ENCODE measurements at places on chromosomes 1 and 21.

DNA sequence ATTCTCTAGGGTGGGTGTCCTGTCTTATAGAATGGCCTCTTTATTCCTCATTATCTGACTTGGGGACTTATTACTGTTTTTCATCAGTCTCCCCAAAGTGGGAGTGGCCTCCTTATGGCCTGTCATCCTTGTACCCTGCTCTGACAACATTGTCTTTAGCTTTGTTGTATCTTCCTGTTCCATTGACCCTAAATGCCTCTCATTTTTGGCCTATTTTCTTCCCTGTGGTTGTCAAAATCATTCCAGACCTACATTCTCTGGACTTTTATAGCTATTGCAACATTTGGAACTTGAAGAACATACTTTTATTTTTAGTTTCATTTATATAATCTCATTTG is 9.7 kb downstream of the SFT2D2 start:
- no peak for DNase-seq

- no peak for DNase-seq
These were observed 771 bp downstream of the PACC1 start for GRCh38 chr1:212413902-212414327.

GRCh38 chr1:39832294-39832693 is 43.6 kb upstream of the BMP8B start:
- no peak for DNase-seq

DNA sequence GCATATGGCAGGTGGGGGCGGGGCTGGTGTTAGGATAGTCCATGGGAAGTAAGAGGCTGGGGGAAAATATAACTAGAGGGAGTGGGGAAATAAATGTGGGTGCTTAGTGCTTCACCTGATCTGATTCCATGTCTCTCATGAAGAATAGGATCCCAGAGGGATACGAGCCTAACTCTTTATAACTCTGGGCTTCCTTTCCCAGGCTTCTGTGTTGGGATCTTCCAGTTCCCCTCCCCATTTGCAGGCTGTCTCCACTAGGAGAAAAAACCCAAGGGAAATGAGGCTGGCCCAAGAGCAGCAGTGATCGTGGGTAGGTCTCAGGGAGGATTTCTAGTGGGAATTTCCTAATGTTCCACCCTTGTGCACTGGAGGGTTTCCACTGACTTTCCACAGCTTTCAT is 1.6 kb downstream of the KCNJ9 start:
- no peak for DNase-seq

DNA sequence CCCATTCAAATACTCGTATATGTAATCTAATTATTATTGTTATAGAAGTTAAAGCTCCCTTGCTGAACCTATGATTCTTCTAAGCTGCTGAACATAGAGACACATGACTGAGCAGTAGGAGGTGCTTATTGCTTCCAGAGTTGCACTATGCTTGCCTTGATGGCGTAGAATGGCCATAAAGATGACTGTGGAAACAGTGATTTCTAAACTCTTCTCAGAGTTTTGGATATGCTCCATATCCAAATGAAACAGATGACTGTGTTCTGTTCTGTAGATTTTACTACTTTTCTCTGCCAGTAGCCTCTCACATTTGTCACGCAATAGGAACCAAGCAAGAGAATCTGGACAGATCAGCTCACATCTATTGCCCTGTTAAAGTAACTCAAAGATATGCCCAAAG is 88.1 kb upstream of the CACYBP start:
- DNase-seq = no peak

GRCh38 chr1:52266507-52266906 is 99.5 kb downstream of the CC2D1B start:
- no peak for DNase-seq

DNA sequence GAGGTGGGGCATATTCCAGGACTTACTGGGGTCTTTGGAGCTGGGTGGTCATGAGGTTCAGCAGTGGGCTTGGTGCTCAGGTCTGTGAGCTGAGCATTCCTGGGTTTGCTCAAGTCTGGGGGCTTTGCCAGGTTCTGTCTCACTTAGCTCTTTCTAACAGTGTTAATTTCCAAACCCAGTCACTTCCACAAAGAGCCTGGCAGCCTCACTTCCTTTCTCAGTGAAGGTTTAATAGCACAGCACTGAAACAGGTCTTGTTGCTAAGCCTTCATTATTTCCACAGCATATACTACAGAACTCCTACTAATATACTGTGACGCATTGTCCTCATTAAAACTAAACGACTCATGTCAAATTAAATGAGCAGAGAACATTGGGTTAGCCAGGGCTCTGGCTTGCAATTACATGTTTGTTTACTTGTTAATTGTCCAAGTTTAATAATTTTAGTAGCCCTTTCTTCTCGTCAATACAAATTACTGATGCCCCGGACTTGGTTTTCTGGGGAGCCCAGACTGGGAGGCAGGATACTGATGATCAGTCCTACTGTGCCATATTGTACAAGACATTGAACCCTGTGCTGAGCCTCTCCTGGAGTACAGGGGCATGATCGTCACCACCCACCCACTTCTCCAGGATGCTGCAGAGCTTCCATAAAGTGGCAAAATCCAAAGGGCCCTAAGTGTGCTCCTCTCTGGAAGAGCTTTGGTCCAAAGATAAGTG is 170.7 kb downstream of the IER5 start:
- no peak for DNase-seq

DNA sequence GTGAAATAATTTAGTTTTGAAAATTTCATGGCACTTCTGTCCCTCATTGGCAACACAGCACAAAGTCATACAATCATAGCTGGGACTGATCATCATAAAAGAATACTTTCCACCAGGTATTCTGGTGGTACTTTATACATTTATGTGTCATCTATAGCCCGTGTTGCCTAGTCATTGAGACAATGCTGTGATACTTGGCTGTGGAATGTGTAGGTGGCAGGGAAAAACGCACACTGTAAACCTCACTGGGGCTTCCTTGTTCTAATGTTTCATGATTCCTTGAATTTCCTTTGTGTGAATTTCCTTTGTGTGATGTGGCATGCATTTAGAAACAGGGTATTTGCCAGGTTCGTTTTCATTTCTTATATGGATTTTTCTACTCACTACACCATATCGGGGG is 118.3 kb downstream of the FMN2 start:
- DNase-seq = no peak

GRCh38 chr1:15042866-15043265 is 110.7 kb upstream of the TMEM51 start:
- DNase-seq = no peak

DNA sequence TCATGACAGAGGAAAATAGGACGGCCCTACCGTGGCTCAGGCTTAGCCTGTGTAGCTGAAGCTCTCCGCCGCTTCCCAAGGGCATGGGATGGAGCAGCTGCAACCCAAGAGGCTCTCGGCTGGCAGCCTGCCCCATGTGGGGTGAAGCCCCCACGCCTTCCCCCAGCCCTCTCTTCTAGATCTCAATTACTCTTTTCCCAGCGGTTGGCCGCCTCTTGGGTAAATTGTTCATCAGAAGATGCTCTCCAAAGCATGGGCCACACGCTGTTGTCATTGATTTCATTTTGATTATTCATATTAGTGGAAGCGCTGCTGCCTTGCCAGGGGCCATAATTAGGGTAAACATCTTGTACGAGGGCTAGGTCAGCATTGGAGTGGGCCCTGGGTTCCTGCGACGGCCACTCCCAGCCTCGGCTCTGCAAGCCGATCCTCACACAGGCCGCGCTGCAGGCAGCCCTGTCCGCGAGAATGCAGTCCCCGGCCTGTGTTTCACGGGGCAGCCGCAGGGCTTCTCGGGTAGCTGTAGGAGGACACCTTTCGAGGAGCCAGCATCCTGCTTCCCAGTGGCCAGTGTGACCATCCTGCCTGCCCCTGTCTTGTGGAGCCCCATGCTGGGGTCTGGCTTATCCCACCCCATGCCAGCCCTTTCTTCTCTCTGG is 114.4 kb upstream of the VAMP3 start:
- DNase-seq = no peak

DNA sequence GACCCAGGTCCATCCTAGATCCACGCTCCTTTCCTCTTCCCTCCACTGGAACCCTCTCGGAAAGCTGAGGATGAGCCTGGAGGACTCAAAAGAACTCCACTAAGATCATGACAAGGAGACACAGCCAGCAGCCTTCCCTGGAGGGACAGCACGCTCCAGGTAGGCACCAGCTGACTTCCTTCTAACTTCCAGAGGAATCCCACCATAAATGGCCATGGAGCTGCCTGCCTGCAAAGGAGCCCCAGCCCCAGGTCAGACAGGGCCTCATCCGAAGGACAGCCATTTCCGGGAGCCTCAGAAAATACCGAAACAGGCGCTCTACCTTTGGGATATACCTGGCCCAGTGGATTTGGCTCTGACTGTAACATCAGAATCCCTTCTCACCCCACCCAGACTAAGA is 4.1 kb downstream of the SH3BP5L start:
- DNase-seq = no peak

GRCh38 chr1:36034692-36035091 is 49.2 kb upstream of the TEKT2 start:
- DNase-seq = no peak

DNA sequence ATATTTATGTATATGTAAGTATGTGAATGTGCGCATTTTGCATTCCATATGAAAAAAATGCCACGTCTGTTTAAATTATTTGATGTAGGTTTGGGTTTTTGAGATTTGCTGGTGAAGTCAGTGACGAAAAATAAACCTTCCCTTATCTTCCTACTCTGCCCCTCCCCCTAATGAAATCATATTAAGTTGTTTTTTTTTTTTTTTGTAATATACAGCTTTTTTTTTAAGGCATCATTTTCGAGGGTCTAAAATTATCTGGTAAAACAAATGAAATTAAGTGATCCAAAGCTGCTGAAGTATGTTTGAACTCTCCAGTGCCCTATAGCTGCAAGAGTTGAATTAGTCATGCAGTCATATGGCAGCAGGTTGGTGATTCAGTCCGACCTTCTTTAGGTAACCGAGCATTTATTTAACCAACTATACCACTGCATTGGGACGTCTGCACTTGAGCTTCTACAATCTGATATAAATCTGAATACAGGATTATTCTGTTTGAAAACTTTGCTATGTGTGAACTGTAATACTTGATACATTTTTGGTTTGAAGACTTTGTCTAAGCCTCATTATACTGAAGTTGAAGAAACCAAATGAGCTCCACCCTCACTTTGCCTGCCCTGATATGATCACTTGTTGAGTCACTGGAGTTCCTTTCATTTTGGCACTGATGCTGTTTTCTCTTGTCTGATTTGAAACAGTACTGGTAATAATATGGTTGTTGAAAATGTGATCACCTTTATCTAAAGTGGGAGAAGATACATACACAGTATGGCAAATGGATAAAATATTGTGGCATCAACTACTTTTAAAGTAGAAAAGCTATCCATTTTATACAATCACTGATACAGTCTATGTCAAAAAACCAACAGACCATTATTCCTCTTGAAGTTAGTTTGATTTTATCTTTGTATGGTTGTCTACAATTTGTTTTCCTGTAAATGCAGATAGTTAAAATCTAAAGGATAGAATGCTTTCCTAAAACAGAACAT is 11.7 kb downstream of the PDIK1L start:
- no peak for DNase-seq

All from NCI-H2171 (cell line).